Central memory CD4-positive, alpha-beta T cell (primary cell): ENCODE measurements at places on chromosomes 5 and 9.

GRCh38 chr5:55668356-55668755 lies 43.8 kb downstream of the SLC38A9 start:
- no peak for DNase-seq

GRCh38 chr9:33737811-33738606 lies 57.4 kb upstream of the PRSS3 start:
- DNase-seq = no peak

DNA sequence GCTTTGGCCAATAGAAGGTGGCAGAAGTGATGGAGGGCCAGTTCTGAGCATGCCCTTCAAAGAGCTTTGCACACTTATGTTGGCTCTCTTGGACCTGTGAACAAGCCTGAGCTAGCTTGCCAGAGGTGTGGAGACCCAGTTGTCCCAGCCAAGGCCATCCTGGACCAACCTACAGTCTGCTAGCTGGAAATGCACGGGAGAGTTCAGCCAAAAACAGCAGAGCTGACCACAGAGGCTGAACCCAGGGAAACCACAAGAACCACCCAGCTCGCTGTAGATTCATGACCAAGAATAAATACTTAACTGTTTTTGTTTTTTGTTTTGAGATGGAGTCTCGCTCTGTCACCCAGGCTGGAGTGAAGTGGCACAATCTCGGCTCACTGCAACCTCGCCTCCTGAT lies 65.4 kb upstream of the HAND1 start:
- DNase-seq = no peak

- DNase-seq = no peak
Observed at GRCh38 chr9:111621895-111622480, 9.1 kb upstream of the DNAJC25 start.

GRCh38 chr5:43571237-43571636 lies 14.4 kb upstream of the PAIP1 start:
- DNase-seq = no peak

DNA sequence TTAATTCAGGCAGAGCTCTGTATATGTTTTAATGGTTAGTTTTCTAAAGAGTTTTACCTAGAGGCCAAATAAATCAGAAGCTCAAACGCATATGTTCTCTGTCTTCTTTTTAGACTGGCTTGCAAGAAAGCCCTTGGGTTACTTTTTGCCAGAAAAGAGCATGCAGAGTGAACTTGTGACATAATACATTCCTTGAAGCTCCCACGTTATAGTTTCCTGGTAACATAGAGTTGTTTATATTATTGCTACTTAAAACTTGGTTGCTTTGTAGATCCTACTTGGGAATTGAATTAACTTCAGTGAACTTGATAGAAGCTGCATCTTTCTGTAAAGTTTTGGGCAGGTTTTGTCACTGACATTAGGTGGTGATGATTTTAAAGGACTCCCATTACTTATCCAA lies 102.9 kb downstream of the C9orf152 start:
- no peak for DNase-seq

- no peak for DNase-seq
Observed at GRCh38 chr5:26669523-26669922, 368.9 kb downstream of the CDH9 start.

- no peak for DNase-seq
Observed at GRCh38 chr5:138439477-138440158, 761 bp downstream of the REEP2 start.

DNA sequence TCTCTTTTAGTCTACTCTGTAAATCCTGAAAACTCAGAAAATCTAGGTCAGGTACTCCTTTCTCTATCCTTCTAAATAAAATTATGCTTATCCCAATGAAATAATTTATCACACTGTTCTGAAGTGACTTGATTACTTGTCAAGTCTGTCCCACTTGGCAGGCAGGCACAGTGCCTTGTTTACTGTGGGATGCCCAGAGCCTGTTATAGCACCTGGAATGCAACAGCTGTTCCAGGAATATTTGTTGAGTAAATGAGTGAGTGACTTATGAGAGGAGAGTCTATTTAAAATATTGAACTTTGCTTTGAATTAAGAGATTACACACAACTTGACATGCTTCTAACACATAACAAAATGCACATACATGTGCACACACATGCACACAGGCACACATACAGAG lies 130.0 kb downstream of the MPDZ start:
- DNase-seq = no peak

DNA sequence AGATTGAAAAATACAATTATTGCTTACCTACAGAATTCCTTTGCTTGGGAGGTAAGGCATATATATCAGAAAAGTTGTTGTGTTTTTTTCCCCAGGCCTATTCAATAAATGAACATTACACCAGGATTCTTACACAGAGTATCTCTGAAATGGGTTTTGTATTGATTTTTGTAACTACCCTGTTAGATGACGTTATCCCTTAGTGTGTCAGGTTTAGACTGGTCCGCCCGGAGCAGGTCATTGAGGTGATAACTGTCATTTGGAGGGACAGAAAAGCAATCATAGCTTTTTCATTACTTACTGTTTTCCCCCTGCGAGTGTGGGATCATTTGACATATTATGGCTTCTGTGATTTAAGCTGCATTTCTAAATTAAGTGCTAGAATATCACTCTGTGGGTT lies 715.2 kb upstream of the ADAMTS16 start:
- DNase-seq = no peak

DNA sequence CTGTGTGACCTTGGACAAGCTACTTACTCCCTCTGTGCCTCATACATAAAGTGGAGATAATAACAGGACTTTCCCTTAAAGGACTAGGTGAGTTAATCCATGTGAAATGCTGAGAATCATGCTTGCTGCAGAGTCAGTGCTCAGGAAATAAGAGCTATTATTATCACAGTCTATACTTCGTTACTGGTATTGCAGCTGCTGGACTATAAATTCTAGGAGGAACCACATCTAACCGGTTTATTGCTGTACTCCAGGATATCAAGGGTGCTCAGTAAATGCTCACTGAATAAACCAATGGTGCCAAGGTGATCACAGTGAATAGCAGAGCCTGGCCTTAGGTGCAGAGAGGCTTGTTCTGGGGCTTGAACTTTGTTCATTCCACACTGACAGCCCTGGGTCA lies 69.3 kb downstream of the HSPA4 start:
- DNase-seq = no peak
